ENCODE measurements at places on chromosomes 7 and 10.

DNA sequence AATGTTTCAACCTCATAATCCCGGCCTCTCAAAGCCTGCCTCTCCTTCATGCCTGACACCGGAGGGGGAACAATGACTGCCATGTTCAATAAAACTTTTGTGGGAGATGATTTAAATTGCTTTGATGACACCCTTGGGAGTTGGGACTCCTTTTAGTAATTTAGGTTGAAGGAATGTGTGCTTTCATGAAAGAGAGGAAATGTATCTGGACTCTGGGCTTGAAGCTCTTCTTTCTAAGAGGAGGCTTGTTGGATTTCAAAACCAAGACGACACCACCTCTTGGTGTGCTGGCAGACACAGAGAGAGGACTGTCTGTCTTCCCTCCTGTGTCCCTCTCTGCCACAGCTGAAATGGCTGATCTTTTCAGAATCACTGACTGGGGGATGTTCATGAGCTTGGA lies 168.1 kb downstream of the GALNT17 start:
- no peak for DNase-seq

- DNase-seq = peak; percentile 80
Observed at GRCh38 chr10:6580279-6581029, 378 bp upstream of the PRKCQ start.

DNA sequence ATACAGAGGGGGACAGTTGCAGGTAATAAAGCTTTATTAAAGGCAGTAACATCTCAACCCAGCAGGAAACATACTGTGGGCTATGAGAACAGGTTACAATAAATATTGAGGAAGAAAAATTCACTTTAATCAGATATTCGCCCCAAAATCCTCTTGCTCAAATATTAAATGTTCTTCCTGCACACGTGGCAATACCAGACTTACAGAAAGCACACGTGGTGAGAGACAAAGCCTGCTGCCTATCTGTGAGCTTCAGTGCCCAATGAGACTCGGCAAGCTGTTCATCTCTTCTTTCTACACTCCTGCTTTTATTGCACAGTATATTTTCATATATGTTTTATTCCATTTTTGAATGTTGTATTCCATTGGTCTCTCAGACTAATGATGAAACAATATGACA lies 113.2 kb downstream of the OR13A1 start:
- DNase-seq = no peak

DNA sequence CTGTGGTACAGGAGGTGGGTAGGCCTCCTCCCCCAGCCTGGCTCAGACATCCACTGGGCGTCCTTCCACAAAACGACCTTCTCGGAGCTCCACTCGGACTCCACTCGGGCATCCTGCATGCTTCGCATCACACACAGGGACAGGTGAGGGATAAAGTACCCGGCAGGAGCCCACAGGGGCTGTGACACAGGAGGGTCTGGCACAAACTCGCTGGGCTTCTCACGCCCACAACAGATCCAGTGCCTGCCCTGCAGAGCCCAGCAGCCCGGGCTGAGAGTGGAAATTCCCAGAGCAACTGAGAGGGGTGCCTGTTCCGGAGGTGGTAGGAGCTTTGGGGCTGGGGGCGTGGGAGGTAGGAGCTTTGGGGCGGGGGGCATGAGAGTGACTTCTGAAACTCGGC lies 108.4 kb downstream of the MKI67 start:
- no peak for DNase-seq

GRCh38 chr10:18278181-18278580 lies 138.0 kb downstream of the CACNB2 start:
- no peak for DNase-seq

DNA sequence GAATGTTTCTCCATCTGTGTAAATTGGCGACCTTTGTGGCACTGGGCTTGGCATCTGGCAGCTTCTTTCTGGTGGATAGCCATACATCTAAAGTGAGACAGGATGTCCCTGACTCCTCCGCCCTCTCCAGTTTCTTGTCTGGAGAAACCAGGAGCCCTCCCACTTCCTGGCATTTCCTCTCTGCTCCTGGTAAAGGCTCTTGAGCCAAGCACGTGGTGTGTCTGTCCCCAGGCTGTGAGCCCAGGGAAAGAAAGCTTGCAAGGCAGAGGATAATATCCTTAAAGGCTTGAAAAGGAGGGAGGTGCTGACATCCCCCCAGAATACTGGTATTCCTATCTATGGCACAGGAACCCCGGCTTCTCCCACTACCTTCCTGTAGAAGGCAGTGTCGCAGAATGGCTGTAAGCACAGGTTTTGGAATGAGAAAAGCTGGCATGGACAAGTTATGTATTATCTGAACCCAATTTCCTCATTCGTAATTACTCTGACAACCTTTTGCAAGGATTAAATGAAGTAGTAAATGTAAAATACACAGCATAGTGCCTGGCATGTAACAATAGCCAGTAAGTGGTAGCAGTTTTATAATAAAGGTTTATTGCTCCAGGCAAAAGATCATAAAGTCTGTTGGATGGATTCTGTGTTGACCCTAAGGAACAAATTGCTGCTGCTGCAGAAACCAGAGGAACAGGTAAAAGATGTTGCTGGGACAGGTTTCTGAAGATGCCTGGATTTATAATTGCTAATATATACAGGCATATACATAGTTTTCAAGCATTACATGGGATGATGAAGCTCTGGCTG lies 11.8 kb upstream of the ACSL5 start:
- no peak for DNase-seq

DNA sequence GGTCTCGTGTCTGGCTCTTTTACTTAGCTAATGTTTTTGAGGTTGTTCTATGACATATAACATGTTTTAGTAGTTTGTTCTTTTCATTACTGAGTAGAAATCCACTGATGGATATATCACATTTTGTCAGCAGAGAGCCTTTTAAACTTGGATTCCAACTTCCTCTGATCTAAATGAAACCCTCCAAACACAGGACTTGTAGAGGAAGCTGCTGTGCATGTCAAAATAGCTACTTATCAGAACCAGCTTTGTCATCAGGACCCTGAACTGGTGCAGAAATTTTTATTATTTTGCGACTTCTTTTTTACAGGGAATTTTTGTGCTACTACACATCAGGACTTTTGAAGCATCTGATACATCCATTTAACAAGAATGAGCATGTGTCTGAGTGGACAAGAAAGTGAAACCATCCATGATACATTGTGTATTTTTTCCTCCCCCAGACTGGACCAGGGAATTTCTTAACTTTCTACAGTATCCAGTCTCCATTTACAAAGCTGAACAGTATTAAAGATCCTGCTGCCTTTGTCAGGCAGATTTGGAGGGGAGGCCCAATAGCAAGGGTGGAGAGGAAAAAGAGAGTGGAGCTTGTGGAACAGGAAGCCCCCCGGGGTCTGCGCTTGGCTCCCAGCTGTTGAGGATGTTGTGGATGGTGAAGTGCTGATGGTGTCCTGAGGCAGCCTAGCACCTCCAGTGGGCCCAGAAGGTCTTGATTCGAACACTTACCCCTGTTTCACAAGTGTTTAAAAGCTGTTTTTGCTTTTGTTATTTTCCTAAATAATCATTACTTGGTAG lies 29.3 kb upstream of the MTPAP start:
- DNase-seq = no peak

- DNase-seq = no peak
Observed at GRCh38 chr7:123096434-123096833, 100.9 kb upstream of the TAS2R16 start.

GRCh38 chr10:506451-507354 lies 182.8 kb downstream of the DIP2C start:
- DNase-seq = no peak

- DNase-seq = no peak
Observed at GRCh38 chr10:116185199-116185867, 87.7 kb downstream of the GFRA1 start.

DNA sequence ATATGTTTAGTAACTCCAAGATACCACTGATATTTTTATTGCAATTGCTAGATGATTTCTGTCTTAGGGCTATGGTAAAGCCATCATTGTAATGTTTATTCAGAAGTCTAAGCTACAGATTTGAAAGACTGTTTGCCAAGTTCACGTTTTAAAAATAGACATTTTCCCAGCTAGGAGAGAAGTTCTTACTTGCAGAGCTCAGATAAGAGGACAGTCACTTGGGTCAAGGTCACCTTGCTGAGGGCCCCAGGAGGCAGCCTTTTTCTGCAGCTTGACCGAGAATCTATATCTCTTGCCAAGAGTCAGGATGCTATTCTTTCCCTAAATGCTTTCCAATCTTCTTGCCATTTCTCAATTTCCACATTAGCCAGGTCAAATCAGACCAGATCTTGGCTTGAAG lies 1011.2 kb downstream of the KCNMA1 start:
- no peak for DNase-seq

Data from effector CD4-positive, alpha-beta T cell (primary cell).